ENCODE measurements at places on chromosomes 5 and 9.

DNA sequence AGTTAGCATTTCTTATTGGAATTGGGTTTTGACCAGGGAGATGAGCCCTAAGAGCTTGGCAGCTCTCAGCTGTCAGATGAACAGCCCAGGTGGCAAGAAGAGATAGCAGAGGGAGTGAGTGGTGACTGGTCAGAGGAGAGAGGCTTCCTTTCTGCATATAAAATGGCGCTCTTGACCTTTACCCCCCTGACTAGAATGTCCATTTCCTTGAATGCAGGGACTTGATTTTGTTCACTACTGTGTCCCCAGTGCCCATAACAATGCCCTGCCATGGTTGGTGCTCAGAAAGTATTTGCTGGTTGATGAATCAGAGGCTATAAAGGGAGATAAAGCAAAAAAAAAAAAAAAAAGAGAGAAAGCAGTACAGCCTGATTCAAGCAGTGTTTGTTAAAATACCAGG is 7.2 kb downstream of the CHMP5 start:
- no peak for DNase-seq

GRCh38 chr9:93003552-93004407 is 54.7 kb upstream of the SUSD3 start:
- no peak for DNase-seq

- DNase-seq = no peak
Observed at GRCh38 chr5:80399526-80400239, 8.2 kb upstream of the ZFYVE16 start.

DNA sequence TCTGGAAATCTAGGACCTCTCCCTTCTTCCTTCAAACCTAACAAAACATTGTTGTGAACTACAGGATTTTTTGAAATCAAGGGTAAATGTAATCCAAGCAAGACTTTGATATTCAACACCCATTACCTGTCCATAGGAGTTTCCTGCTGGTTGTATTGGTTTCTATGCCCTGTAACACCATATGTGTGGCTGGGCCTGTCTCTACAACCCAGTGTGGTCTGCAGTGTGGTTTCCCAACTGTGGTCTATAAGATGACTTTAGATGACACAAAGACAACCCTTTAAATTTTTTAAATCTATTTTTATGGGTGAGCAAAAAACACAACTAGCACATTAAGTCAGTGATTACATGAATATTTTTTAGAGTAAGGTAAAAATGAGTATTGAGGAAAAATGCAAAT is 93.1 kb downstream of the SMIM15 start:
- DNase-seq = no peak

- no peak for DNase-seq
Observed at GRCh38 chr9:126927419-126927818, 12.8 kb downstream of the RALGPS1 start.

- DNase-seq = no peak
Observed at GRCh38 chr9:126287166-126287866, 39.3 kb upstream of the MVB12B start.

DNA sequence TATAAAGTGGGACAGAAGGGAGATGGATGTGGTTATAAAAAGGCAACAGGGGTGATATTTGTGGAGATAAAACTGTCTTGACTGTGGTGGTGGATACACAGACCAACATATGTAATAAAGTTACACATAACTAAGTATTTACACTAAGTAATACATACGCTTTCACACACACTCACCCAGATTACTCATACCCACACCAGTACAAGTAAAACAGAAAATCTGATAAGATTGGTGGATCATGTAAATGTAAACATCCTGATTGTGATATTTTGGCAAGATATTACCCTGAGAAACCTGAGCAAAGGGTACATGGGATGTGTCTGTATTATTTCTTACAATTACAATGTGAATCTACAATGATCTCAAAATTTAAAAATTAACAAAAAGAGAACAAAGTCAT is 53.3 kb upstream of the SLIT3 start:
- DNase-seq = no peak

DNA sequence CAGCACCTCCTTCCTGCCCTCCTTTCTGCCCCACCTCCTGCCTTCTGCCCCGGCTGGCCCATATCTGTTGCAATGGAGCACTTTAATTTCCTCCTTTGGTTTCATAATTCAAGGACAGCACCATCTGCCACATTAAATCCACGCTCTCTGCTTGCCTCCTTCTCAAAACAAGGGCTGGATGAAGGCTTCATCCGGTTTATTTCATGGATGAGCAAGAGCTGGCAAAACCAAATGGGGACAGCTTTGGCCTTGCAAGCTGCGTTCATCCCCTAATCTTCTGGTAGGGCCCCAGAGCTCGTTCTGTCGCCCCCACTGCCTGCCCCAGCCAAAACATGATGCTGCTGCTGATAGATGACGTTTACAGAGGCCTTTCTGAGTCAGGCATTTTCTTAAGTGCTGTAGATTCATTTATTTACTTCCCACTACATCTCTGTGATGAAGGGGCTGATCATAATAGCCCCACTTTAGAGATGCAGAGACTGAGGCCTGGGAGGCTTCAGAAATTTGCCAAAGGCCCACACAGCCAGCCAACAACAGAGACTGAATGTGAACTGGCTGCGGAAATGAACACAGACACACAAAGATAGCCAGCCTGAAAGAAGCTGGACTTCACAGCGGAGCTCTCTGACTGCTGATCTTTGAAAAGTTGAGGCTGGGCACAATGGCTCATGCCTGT is 115.6 kb upstream of the CPEB4 start:
- DNase-seq = no peak

- no peak for DNase-seq
Observed at GRCh38 chr9:5205071-5205470, 19.6 kb upstream of the INSL6 start.

- DNase-seq = no peak
Observed at GRCh38 chr5:74382987-74383593, 257.4 kb downstream of the ENC1 start.

GRCh38 chr5:97242341-97242740 is 59.3 kb upstream of the RIOK2 start:
- DNase-seq = no peak

DNA sequence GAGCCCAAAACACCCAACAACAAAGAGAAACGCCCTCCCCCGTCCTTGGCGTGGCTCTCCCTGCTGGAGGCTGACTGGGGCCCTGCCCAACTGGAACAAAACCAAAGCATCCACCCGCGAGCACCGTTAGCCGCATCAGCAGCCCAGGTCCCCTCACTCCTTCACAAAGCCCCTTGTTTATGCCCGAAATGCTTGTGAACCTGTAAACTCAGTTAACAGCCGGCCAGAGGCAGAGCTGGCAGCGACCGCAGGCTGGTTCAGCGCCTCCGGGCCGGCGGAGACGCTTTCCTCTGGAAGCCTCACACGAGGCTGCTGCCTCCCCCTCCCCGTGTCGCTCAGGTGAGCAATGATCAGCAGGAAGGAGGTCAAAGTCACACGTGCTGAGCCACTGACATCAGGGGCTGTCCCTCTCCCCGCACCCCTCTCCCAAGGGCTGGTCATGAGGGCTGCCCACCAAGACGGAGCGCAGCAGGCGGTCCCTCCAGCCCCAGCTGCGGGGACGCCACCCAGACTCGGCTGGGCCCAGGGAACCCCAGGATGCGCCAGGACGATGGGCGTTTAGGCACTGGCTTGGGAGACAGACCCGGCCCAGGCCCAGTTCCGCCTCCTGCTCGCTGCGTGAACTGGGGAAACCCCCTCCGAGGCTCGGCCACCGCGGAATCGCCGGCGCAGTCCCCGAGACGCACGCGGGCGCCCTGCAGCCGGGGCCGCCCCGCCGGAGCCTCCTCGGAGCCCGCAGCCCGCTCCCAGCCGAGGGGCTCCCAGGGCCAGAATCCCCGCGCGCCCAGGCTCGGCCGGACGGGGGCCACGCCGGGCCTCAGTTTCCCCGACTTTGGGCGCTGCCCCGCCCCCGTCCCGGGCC is 563 bp downstream of the SNAPC4 start:
- no peak for DNase-seq

GRCh38 chr9:20473515-20474013 is 148.7 kb downstream of the MLLT3 start:
- no peak for DNase-seq

GRCh38 chr5:160420331-160420610 is 1.4 kb upstream of the PTTG1 start:
- DNase-seq = no peak

GRCh38 chr9:105044518-105044917 is 116.6 kb upstream of the ABCA1 start:
- DNase-seq = no peak

DNA sequence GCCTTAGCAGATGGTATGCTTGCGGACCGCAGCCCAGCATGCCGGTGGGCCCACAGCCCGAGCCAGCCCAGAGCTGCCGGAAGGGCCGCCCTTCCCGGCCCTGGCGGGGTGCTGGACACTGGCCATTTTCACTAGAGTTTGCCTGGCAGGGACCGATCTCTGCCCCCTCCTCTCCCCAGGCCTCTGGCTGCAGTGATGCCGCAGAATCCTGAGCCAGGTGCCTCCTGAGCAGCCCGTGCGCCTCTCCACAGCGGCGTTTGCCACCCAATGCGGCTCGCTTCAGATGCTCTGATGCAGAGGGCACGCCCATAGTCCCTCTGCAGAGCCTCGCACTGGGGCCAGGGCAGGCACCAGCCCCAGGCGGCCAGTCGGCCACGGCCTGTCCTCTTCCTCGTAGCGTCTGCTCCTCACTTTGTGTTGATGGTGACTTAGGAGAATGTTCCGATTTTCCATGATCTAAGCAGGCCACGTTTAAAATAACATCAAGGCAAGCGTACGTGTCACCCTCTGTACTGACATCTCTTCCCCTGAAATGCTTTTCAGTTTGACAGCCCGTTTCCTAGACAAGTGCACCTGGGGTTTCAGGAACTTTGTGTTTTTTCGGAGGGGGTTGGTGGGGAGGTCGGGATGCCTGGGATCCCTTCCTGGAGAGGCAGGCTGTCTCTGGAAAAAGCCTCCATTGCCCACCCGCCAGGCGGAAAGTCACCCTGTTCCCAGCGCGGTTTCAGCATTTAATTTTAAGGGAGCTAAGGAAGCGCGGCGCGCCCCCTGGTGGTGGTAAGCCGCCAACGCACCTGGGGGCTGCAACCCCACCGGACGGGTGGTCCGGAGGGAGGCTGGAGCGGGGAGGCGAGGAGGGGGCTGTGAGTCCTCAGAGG is 29.8 kb upstream of the HMCN2 start:
- peak; percentile 75 for DNase-seq

DNA sequence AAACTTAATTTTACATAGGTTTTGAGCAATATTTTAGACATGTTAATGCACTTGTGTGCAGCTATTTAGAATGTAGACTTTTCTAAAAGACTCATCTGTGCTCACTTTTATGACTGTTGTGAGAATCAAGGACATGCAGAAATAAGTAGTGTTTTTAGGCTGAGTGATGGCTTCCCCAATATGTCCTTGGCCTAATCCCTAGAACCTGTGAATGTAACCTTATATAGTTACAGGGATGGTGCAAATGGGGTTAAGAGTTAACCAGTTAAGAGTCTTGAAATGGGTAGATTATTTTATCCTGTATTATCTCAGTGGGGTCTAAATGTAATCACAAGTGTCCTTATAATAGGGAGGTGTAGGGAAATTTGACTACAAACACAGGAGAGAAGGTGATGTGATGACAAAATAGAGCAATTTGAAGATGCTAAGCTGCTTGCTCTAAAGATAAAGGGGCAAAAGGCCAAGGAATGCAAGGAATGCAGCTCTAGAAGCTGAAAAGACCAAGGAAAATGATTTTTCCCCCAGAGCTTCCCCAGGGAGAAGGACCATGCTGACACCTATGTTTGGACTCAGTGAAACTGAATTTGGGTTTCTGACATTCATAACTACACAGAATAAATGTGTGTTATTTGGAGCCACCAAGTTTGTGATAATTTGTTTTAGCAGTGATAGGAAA is 298.0 kb upstream of the PAPPA start:
- DNase-seq = no peak

DNA sequence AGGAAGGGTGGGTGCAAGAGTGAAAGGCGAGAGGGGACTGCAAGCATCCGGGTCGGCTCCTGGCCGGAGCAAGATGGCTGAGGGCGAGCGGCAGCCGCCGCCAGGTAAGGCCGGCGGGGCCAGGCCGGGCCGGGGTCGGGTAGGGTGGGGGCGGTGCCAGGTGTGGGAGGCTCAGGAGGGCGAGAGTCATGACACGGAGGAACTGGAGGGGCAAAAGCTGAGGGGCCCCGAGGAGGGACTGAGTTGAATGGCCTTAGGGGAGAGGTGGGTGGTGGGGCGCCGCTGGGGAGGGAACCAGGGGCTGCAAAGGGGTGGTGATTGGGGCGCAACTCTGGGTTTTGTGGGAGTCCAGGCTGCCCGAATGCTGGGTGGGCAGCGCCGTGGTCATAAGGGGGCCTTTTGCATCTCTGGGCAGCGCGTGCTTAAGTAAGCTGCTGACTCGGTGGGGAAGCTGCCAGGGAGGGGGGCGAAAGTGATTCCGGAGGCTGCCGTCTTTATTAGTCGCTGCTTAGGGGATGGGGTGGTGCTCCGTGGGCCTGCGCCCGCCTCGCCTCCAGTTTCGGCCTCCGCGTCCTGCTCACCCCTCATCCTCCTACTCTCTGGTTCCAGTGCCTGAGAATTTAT is 425 bp downstream of the PTPA start:
- peak; percentile 43 for DNase-seq

- DNase-seq = no peak
Observed at GRCh38 chr5:148921350-148921749, 94.9 kb downstream of the ADRB2 start.

GRCh38 chr5:139912158-139912557 is 116.5 kb downstream of the PSD2 start:
- DNase-seq = no peak

DNA sequence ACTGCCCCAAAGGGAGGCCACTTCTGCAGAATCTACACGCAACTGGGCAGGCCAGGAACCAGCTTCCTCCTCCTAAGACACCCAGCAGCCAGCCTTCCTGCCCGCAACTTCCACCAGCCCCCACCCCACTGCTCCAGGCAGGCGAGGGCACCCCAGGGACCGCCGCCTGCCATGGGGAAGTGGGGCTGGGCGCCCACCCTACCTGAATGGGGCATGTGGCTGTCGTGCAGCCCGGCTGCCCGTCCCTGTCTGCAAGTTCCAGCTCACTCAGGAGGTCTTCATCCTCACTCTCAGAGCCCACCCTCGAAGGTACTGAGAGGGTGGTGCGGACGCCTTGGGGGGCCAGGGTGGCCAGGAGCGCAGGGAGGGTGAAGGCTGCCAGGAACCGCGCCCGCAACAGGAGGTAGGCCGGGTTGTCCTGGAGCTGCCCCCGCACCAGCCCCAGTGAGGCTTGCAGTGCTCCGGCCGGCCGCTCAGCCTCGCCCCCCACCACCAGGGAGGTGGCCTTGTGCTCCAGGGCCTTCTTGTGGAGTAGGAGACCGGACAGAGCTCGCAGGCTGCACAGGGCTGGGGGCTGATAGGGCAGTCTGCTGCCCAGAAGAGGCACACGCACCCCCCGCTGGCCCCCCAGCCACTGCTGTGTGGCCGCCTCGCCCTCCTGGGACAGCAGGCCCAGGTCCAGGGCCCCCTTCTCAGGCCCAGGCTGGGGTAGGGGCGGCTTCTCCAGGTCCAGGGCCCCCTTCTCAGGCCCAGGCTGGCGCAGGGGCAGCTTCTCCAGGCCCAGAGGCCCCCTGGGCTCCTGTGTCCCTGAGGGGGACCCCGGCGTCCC is 4.1 kb upstream of the CARD9 start:
- DNase-seq = peak; percentile 14

GRCh38 chr5:14257995-14258403 is 114.9 kb downstream of the TRIO start:
- DNase-seq = no peak

Data from amygdala (tissue), 56 donors.